ENCODE measurements at places on chromosomes 11 and 22. TPM values are rescaled to one million over a fixed set of nuclear protein-coding genes. Genes with fewer than 3 reads are reported as not detected.

Gene LRRC55
- total RNA-seq: not detected

Gene GSC2
- not detected for total RNA-seq

Gene PPFIBP2
- total RNA-seq: 2.9 TPM

Gene TYR
- total RNA-seq: not detected

Gene OR5AS1
- total RNA-seq: not detected

Gene PNPLA3
- total RNA-seq: 0.85 TPM

Gene C22orf31
- not detected for total RNA-seq

Gene SEPTIN5
- total RNA-seq: 26.4 TPM

Gene APIP
- total RNA-seq: 17.5 TPM

Gene SLC22A8
- total RNA-seq: not detected

Gene APOBEC3G
- 2.1 TPM for total RNA-seq

Gene RPL3
- total RNA-seq: 4,648 TPM

Gene MAPK12
- 57.4 TPM for total RNA-seq

Gene HEPHL1
- total RNA-seq: not detected

Gene DDX6
- 118 TPM for total RNA-seq

Gene TMEM151A
- not detected for total RNA-seq

Gene LINC01488
- not detected for total RNA-seq

Gene NCR3LG1
- total RNA-seq: 4.4 TPM

Gene RFPL1
- not detected for total RNA-seq
